ENCODE measurements at places on chromosomes 2 and 18.

- no peak for DNase-seq
Observed at GRCh38 chr2:37418956-37419355, 74.5 kb downstream of the QPCT start.

GRCh38 chr2:14543284-14543683, 89.2 kb upstream of the LRATD1 start:
- DNase-seq = no peak

DNA sequence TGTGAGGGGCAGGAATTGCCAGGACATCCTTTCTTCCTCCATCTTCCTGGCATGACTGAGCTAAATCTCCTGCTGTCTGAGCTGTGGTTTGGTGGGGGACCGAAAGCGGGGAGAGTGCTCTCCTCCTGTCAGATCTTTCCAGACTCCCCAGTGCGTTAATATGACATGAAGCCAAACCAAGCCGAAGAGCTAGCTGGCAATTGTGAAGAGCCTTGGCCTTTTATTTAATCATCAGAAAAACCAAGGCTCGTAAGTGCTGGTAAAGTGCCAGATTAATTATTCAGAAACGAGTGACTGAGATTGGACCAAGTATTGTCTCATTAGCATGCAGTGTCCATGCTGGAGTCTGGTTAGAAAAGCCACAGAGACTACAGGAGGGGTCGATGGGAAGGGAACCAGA, 14.5 kb upstream of the LRPPRC start:
- DNase-seq = no peak

GRCh38 chr2:9020267-9020666, 16.8 kb upstream of the MBOAT2 start:
- DNase-seq = no peak

DNA sequence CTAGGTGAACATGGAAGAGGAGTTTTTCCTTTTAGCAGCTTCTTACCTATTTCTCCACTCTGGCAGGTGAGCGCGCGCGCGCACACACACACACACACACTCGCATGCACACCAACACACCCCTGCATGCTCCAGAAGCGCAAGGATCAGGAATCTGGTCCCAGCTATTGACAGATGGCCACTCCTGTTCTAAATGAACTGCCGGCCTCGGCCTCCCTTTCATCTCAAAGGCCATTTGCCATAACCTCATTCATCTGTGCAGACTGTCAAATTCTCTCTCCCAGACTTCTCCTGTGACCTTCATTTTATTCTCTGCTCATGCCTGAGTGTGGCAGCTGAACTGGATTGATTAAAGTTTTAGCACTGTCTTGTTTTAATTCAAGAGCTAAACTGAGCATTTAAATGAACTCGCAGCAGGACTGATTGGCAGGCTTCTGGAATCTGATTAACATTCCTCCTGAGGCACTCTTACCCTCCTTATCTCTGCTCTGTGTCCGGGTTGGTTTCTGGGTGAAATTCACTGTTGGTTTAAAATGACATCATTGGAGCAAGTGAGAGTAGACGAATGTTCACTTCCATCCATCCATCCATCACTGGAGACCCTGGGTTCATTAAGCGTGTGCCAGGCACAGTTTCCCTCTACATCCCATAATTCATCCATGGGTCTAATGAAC, 58.8 kb downstream of the FECH start:
- no peak for DNase-seq

DNA sequence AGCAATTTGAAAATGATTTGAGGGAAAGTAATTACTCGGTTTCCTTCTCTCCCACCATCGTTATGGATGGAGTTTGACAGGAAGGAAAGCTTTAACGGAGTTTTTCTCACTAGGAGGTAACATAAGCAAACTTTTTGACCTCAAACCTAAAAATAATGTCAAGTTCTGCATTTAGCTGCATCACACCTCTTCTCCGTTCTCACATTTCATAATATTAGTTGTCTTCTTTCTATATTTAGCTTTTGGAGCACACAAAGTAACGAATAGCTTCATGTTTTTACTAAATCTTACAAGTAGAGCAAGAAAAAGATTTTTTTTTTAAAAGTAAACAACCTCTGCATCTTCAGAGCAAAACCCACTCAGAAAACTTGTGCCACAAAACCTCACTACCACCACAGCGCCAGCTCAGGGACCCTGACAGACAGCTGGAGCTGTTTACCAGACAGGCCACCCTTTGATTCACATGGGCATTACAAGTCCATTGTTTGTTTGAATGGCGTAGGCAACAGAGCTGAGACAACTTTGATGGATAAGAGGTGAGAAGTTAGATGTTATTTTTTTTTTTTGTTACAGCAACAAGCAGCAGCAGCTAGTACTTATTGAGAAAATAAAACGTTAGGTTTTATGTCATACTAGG, 21.9 kb upstream of the ICOS start:
- DNase-seq = no peak

GRCh38 chr2:134852518-134852917, 14.1 kb downstream of the ACMSD start:
- no peak for DNase-seq

DNA sequence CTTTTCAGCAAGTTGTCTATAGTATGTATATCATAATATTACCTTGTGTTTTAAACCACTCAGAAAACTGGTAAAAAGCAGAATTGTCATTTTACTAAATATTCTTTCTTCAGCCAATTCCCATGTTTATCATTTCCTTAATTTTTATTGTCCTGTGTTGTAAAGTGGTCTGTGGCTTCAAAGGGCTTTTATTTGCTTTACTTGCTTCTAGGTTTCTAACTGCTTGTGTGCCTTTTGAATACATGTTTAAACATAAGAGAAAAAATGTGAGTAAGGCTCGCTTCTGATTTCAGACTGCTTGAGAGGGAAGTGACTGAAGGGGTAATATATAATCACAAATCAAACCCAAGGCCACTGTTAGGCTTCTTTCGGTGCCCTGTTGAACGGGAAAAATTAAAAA, 407.5 kb upstream of the NRP2 start:
- no peak for DNase-seq

DNA sequence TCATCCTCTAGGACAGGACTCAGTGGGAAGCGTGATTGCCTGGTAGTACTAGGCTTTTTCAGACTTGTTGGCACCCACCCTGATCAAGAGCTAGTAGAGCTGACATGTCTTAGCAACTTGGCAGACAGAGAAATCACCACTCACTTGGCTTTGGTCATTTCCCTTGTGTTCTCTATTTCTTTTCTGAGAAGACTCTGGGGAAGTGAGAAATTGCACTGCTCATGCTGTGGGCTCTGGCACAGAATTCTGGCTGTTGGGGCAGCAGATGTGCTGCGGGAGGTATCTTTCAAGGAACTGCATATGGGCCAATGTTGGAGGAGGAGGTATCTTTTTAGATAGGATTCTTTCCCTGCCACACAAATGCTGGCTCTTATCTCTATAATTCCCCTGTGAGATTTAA, 529.1 kb upstream of the MEX3C start:
- DNase-seq = no peak

- DNase-seq = no peak
Observed at GRCh38 chr18:22340331-22340730, 77.4 kb downstream of the CTAGE1 start.

DNA sequence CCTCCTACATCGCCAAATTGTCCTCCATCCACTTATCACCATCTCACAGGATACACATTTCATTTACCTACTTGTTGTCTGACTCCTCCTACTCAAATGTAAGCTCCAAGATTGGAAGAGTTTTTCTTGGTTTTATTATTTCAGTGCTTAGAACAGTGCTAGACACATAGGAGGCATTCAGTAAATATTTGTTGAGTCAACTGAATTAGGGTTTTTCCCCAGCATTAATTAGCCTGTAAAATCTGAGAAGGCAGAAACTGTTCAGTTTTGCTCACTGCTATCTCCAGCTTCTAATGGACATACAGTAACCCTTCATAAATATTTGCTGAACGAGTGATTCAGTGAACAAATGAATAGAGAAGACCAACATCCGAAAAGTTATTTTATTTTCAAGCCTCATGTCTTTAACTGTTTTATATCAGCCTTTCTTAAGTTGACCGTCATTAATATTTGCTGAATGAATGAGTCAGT, 800 bp downstream of the TTC21B start:
- peak; percentile 23 for DNase-seq

DNA sequence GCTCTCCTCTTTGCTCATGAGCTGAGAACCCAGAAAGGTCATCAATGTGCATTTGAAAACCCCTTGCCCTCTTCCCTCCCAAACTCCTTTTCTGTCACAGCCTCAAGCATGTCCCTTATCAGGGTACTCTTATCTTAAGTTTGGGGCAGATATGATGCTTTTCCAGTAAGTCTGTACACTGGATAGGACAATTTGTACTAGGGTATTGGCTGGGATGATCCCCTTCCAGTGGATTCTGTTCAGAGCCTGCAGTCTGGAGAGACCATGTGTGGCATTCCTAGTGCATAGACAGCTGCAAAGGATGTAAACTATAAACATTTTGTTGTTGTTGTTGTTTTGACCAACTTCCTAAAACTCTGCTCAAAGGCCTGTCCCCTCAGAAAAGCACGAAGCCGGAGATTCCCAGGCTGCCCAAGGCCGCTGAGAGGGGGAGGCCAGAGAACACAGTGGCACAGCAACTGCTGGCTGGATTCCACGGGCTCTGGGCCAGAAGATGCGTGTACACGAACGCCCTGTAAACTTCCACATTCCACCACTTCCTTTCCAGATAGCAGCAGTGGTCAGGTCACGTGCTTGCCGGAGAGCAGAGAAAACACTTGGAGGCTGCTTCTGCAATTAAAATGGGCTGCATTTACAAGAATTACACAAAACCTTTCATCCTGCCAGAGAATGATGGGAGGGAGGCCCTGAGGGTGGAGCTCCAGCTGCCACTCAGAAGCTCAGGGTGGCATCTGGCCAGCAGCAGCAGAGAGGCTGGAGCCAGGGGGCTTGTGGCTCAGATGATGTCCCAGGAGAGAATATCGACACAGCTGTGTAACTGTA, 42.1 kb downstream of the BMP10 start:
- DNase-seq = peak; percentile 72

DNA sequence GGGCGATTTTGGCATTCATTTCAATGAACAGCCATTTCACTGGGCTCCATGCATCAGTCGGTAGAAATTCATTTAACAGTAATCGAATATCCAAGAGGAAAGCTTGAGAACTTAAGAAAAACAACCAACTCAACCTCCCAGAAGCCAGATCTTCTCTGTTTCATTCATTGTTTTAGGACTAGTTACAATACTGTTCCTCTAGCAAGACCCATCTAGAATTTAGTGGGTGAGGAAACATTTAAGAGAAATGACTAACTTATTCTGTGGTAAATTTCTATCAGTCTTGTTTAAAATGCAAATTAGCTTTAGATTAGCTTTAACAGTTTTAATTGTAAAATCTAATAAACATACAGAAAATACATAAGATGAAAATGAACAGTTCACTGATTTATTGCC, 81.4 kb upstream of the SMAD7 start:
- no peak for DNase-seq

DNA sequence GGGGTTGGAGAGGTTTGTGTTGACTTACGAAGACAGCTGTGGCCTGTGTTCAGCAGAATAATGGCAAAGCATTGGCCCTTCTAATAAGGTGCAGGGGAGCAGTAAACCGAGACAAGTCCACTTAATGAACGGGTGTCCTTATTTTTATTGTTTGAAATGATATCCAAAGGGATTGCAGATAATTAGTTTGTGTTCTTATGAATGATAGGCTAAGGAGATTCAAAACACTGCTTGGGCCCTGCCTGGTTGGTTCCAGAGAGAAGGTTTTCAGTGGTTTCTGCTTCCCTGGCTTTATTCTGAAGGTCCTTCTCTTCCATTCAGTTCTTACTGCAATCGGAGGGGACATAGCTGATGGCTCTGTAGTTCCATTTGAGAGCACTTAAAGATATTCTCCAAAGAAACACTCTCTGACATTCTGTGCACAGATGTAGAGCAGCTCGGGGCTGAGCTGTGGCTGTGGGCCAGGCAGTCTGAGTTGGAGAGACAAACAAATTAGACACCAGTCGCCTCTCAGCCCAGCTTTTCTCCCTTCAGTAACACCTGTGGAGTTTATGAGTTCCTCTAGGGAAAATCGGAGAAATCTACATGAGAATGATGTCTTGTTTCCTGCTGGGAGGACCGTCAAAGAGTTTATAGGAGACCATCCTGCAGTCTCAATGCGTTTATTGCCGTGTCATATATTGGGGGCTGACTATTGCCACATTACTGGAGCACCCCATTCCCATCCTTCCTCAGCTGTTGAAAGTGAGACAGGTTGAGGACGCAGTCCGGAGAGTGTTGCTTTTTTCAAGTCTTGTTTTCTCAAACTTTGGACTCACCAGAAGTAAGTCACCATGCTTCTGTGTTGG, 6.5 kb downstream of the GREB1 start:
- no peak for DNase-seq

DNA sequence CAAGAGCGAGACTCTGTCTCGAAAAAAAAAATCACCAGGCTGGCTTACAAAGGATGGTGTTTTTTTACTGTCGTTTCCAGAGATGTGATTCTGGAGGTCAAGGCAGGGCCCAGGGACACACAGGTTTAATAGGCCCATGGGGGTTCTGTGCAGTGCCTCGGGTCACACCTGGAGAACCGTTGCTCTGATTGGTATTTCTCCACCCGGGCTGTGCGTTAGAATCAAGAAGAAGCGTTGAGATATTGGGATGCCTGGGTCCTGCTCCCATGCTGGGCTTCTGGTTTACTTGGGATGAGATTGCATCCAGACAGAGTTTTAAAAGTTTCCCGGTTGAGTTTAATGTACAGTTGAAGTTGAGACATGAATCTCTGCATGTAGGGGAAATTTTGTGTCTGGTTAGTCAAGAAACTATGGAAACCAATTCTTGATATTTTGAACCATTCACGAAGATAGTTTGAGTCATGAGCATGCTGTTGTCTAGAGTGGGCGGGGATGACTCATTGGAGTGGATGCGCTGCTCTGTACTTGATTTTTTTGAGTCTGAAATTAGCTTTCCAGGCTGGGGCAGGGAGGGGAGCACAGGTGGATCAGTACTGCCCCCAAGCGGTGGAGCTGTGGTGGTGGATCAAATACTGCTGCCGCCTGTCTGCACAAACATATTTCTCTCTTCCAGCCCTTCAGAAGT, 50.1 kb downstream of the GREB1 start:
- DNase-seq = peak; percentile 51

DNA sequence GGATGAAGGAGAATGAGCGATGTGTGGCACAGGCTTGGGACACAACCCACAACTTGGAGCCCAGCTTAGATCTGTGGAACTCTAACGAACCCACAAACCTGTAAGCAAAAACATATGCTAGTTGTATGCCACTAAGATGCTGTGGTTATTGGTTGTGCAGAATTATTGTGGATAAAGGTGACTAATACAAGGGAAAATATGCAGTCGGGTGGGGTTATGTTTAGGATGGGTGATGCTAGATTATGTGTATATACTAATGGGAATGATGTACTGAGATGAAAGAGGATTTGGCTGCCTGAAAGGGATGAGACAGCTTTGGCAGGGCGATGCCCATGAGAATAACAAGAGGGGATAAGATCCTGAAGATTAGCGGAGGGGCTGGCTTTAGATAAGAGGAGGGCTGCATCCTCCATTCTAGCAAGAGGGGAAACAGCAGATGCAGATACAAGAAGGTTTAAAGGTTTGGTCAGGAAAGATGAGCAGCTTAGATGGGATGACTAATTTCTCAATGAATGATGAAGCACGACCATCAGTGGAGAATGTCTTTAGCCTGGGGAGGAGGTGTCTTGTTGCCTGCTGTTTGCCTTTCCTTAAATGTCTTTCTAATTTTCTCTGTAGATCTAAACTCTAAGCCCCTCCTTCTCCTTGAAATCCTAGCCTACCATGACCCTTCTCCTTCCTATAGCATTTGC, 49.6 kb downstream of the GALNT14 start:
- DNase-seq = no peak

- no peak for DNase-seq
Observed at GRCh38 chr2:169714699-169715098, 18.9 kb upstream of the KLHL23 start.

GRCh38 chr2:190462611-190463010, 54.5 kb downstream of the MFSD6 start:
- DNase-seq = no peak
